ENCODE measurements at places on chromosomes 12 and 14.

DNA sequence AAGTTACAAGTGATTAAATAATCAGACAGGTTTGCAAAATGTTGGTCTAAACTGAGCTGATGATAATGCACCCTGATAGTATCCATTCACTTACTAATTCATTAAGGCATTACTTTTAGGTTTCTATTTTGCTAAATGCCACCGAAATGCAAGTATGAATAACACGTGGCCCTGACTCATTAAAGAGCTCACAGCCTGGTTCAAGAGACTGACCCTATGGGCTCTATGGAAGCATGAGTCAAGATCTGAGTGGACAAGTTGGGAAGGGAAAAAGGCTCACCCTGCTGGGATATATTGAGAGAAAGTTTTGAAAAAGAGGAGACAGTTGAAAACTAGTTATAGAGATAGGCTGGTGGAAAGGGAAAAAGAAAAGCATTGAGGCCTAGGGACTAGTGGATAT, 14.8 kb upstream of the LRRC9 start:
- no peak for DNase-seq

GRCh38 chr12:84732828-84733340, 179.7 kb downstream of the SLC6A15 start:
- no peak for DNase-seq

GRCh38 chr12:124389138-124389724, 94.3 kb downstream of the RFLNA start:
- DNase-seq = peak; percentile 79

- DNase-seq = no peak
Observed at GRCh38 chr12:55822228-55822627, 4.4 kb downstream of the ORMDL2 start.

GRCh38 chr14:102831163-102831804, 54.0 kb downstream of the TRAF3 start:
- no peak for DNase-seq

DNA sequence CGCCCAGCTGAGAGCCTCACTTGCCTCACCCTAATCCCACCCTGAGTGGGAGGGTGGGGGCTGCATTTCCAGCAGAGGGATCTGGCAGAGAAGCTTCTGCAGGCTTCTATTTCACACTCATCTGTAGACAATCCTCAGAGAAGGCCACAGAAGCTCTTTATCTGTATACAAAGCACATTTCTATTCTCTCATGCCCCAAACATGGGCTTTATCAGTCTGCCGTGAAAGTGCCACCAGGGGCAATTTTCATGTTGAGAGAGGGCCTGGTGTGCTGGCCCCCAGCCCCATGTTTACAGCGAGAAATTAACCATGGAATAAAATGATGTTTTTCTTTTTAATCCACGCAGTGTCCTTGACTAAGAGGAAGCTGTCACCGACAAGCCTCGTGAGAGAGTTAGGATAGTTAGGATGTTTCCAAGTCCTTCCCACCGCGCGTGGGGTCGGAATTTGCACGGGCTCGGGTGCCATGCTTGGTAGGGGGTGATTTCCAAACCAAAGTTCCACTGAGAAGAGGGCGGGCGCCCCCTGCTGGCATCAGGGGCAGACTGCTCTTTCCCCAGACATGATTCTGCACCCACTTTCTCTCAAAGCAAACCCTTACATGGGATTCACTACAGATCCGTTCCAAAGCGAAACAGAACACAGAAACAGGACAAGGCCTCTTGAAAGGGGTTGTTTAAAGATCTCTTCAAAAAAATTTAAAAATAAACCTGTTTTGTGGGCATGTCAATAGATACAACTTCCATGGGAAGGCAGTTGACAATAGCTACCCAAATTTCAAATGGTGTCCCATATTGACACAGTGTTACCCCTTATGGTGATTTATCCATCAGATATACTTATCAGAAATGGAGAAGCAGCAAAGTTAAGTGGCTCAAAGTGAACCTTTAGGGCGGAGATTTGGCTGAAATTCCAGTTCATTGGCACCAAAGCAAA, 19.4 kb downstream of the BDKRB1 start:
- peak; percentile 83 for DNase-seq

DNA sequence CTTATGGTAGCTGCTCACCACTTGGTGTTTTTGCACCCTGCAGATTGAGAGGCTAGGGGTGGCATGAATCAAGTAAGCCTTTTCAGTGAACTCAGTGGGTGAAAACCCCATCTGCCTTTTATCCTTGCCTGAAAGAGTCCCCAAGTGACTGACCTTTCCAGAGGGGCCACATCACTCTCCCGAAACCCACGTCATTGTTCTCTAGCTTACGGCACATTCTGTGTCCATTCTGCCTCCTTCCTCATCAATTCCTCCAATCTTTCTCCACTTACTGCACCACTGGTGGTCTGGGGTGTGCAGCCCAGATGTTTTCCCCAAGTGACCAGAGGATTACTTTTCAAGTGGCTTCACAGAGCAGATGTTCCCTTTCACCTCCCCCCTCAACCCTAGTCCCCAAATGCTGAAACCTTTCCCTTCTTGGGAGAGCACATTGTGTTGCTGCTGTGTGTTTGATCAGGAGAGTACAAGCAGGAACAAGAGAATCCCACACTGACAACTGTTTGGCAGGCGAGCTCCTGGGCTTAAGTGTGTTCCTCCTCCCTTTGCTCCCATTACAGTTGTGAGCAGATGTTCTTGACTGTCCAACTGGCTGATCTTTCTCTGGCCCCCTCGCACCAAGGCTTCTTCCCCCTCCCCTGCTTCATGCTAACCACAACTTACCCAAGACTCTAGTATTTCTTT, 138.0 kb upstream of the IGF1 start:
- DNase-seq = no peak

DNA sequence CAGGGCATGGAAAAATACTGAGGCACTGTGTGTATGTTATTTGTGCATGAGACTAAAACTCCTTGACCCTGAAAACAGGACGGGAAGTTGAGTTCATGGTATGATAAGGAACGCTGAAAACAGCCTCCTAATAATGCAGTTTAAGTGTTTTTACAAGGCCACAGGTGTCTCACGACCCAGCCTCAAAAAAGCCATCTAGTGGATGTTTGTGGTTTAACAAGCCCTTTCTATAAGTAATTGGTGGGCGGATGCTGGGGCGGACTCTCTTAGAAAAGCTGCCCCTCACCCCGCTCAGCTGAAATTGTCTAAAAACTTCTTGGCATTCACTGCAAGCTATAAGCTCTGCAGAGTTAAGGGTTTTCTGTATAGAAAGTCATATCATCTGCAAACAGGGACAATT, 184.5 kb downstream of the NUBPL start:
- DNase-seq = no peak

DNA sequence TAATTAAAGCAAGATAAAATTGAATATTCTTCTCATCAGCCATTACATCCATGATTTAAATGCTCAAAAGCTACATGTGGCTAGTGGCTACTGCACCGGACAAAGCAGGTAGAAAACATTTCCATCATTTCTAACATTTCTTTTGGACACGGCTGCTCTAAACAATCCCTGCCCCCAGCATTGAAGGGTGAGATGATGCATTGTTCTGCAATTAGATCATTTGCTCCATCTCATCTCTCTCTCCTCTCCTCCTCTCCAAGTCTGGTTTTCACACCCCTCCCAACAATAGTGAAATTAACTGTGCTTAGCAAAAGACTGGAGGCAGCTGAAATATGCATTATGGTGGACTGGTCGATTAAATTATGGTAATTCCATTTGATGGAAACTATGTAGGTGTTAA, 288.5 kb downstream of the KSR2 start:
- DNase-seq = peak; percentile 26

GRCh38 chr14:60204104-60204842, 39.1 kb upstream of the DHRS7 start:
- DNase-seq = no peak

- DNase-seq = peak; percentile 2
Observed at GRCh38 chr12:41014643-41015020, 173.5 kb upstream of the PDZRN4 start.

GRCh38 chr14:97061198-97061597, 264.0 kb downstream of the VRK1 start:
- DNase-seq = no peak

DNA sequence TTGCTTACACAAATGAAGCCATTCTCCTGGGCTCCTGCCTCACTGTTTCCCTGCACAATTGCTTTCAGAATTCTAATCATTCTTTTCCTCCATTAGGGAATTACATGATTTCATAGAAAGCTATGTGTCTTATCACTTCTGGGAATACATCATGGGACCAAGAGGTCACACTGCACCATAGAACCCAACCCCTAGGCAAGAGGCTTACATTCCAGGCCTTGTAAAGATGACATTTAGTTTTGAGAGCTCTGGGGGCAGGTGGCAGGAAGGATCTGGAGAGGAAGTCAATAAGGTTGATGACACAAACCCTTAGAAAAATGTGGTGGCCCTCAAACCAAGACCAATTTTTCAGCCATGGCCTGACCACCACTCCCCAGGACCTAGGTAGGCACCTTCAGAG, 57.1 kb downstream of the NUAK1 start:
- DNase-seq = no peak

- peak; percentile 82 for DNase-seq
Observed at GRCh38 chr12:121110211-121110940, 22.3 kb upstream of the P2RX7 start.

DNA sequence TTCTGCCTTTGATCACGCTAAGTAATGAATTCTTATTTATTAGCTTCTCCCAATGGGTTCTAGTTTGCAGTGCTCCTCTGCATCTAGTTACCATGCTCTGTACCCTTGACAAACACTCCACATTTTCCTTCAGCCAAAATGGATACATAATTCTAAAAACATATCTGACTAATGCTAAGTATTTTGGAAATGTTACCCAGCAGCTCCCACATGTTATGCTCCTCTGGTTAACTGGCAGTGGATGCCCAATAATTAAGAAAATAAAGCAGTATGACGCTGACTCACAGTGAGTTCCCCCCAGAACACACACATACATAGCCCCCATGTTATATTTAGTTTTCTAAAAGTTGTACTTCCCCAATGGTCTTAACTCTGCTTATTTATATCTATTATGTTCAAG, 74.6 kb downstream of the STXBP6 start:
- DNase-seq = no peak

- peak; percentile 14 for DNase-seq
Observed at GRCh38 chr14:65496178-65496993, 83.9 kb downstream of the FUT8 start.

DNA sequence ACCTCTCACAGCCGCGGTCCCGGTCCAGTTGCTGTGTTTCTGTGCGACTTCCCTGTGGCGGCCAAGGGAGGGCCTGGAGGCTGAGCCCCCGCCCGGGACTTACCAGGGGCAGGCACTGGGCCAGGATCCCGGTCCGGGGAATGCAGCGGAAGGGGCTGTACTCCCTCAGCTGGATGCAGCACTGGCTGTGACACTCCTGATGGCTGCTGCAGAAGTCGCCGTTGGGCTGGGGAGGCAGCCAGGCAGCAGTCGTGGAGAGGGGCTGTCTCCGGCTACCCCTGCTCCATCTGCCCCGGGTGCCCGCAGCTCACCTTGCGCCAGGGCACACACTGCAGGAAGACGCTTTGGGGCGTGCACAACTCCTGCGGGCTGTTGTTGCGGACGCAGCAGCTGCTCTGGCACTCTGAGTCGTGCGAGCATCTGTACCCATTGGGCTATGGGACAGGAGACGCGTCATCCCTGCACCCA, 6.2 kb downstream of the LRCOL1 start:
- no peak for DNase-seq

DNA sequence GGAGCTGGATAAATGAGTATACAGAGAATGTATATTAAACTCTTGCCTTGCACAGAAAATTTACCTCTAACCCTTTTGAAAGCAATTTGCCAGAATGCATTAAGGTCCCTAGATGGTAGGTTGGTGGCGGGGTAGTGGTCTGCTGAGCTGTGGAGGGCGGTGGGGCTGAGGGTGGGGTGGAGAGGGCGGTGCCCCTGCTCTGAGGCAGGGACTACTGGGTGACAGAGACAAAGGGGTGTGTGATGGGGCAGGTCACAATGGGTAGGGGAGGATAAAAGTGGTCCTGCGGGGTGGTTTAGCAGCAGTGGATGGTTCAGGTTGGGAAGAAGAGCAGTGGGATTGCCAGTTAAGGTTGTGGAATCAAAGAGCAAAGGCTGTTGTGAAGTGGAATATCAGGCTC, at the start of gene GARIN6:
Gene GARIN6, plus strand, starts transcription at position 301 of the 400 bp plus-strand sequence. CDS start 422 bp downstream, outside the sequence.
- no peak for DNase-seq

- DNase-seq = peak; percentile 29
Observed at GRCh38 chr12:3885277-3886094, 12.3 kb upstream of the PARP11 start.

DNA sequence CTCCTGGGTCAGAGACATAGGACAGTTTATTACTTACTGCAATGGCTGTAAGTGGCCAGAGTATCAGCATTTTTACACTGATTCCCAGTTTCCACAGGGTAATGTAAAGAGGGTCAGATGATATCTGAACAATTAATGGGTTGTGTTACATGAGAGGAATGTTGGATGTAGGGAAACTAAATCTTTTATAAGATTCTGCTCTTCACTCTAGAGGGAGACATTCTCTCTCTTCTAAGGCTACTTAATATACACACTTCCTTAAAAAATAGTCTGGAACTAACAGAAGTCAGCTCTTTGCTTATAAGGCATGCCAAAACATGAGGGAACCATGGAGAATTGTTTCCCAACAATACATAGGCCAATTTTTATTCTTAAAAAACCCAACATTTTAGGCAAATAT, 389.8 kb downstream of the ETNK1 start:
- DNase-seq = no peak

- DNase-seq = peak; percentile 51
Observed at GRCh38 chr12:122917507-122918121, 21.7 kb upstream of the VPS37B start.

GRCh38 chr14:88941414-88941813, 117.0 kb downstream of the TTC8 start:
- DNase-seq = no peak

- DNase-seq = peak; percentile 25
Observed at GRCh38 chr12:46303039-46303666, 34.3 kb upstream of the SLC38A1 start.

DNA sequence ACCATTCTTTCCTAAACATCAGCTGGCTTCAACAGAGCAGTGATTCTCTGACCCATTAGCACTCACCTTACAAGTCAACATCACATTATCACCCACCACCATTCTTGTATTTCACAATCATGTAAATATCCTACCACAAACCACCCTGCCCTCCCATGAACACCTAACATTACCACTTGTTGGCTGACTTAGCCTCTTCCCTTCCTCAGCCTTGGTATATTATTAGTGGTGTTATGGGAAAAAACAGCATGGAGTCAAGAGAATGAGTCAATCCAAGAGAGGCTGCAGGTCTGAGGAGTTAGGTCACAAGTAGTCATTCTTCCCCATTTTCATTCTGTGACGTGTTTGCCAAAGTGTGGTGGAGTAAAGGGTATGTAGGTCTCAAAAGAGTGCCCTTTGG, 22.3 kb upstream of the MGP start:
- no peak for DNase-seq

DNA sequence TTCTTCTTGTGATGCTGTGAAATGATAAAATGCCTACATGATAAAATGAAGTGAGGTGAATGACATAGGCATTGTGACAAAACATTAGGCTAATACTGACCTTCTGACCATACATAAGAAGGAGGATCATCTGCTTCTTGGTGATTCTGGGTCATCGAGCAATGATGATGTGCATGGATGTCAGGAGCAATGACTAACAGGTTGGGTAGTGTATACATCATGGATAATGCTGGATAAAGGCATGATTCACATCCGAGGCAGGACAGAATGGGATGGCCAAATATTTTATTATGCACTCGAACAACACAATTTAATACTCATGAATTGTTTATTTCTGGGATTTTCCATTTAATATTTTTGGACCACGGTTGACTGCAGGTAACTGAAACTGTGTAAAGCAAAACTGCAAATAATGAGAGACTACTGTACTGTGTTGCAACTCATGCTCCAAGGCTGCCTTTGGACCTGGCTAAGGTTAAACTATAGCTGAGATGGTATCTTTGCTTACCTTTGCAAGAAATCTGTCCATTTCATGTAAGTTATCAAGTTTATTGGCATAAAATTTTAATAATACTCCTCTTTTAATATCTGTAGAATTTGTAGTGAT, 7.6 kb upstream of the SLC25A21 start:
- DNase-seq = peak; percentile 15

Data from AG08395 (cell line).